ENCODE measurements at places on chromosomes 2 and 18.

- no peak for DNase-seq
These were observed 63.3 kb upstream of the AGAP1 start for GRCh38 chr2:235430366-235431083.

GRCh38 chr2:163665817-163666216 is 70.0 kb downstream of the FIGN start:
- DNase-seq: no peak

GRCh38 chr2:18598848-18599484 is 9.6 kb upstream of the NT5C1B start:
- no peak for DNase-seq

DNA sequence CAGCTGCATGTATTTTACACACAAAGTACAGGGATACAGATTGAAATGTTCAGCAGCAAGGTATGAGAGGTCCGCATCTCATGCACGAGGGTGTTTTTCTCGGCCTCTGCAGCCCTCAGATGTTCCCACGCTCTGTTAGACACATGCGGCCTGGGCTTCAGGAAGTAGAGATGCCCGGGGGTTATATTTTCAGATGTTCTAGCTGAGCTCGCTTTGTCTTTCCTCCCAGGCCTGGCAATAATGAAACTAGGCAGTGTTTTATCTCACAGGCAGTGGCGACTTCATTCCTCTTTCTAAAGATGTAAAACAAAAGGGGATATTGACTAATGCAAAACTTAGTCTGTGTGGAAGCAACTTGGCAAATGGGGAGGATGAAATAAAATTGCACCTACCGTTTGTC is 190.7 kb downstream of the GBX2 start:
- DNase-seq: no peak

GRCh38 chr18:63107171-63107845 is 212.3 kb downstream of the BCL2 start:
- DNase-seq: no peak

GRCh38 chr2:173151671-173152401 is 76.2 kb downstream of the MAP3K20 start:
- DNase-seq: no peak

GRCh38 chr2:165558832-165559231 is 89.3 kb downstream of the CSRNP3 start:
- DNase-seq: no peak

DNA sequence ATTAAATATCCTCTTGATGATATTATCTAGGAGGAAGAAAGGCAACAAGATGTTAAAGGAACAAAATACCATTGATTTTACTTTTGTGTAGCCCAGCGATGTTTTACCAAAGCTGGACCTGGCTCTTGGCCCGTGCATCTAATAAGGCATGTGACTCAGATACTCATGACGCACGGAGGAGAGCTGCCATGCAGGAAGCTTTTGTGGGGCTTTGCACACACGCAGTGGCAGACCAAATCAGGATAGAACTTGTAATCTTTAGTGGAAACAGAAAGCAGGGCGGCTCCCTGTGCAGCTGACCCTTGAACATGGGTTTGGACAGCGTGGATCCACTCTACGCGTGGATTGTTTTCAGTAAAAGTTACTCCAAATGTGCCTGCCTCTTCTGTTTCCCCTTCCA is 190.0 kb downstream of the NAPG start:
- no peak for DNase-seq

DNA sequence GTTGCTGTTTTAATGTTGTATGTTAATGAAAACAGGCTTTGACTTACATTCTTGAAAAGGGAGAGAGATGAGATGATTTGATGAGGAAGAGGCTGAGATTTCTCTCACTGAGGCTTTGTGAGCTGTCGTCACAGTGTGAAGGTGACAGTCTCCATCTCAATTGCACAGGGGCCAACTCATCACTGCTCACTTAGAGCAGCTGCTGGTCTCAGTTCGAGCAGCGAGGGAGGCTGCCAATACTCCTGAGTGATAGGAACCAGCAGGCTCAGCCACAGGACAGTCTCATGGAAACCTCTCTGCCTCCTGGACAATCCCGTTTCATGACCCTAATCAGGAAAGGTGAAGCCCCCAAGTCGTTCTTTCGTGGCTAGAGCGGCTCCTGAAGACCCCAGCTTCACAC is 170.7 kb upstream of the SOX11 start:
- no peak for DNase-seq

GRCh38 chr2:3472966-3473365 is 46.4 kb downstream of the ADI1 start:
- DNase-seq: no peak

DNA sequence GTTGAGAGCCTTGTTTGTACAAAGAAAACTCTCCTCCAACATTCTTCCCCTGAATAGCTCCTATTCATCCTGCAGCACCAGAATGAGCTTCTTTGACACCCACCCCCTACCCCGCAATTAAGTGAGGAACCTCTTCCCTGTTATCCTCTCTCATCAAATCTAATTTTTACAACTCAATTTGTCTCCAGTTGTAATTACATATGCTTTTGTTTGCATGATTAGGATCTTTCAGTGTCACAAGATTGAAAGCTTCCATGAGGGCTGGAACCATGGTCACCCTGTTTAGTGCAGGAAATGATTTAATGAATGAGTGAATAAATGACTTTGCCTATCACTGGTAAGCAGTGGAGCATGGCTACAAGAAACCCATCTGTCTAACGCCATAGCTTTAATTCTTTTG is 334.6 kb upstream of the KLHL29 start:
- DNase-seq: no peak

Data from stimulated activated CD8-positive, alpha-beta memory T cell treated with anti-CD3 and anti-CD28 coated beads, Interleukin-4, amount 100 ng/mL, for 1 hour (primary cell).